Stimulated activated CD4-positive, alpha-beta T cell treated with anti-CD3 and anti-CD28 coated beads, Interleukin-15, amount 100 ng/mL, for 1 hour (primary cell): ENCODE measurements at places on chromosomes 6 and 20.

GRCh38 chr20:15022921-15023320 lies 685.5 kb upstream of the FLRT3 start:
- no peak for DNase-seq

DNA sequence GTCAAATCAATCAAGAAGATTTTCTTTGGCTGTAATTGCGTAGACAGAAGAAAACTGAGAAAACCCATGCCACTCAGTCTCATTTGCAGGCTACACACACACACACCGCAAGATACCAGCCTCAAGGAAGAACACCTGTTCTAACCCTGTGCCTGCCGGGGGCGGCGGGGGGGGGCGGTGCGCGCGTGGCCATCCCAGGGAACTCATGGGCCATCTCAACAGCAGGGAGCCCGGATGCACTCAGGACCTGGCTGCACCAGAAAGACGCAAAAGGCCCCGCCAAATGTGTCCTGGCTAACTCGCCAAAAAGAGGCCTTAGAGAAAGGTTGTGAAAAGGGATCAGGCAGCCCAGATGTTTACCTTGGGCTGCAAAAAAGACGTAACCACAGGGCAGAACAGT lies 2.1 kb downstream of the B3GAT2 start:
- DNase-seq: no peak

DNA sequence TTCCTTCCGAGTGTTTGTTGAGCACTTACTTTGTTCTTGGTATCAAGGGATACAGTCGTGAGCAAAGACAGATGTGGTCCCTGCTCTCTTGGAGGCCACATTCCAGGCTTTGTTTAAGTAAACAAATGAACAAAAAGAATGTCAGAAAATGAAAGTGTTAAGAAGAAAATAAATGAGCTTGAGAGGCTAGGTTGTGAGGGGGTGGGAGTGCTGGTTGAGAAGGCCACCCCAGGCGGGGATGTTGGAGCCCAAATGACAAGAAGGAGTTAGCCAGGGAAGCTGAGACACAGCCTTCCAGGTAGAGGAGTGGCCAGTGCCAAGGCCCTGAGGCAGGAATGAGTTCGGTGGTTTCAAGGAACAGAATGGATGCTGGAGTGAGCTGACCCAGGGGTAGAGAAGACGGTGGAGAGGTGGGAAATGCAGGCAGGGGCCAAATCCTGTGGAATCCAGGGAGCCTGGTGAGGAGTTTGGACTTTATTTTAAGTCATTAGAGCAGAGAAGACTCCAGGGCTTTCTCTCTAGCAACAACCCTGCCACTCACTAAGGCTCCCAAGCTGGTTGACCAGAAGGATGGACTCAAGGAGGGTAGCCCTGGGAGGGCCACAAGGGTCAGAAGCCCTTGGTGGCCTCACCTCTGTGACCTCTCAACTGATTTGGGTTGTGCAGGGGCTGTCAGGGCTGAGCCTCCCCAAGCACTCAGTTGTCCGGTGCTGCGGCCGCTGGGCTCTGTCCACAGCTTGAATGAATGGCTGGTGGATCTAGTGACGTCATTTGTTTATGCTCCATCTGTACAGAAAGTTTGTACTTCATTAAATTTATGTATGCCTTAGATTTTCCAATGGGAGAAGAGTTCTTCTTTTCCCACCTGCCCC lies 66.0 kb upstream of the STX16 start:
- no peak for DNase-seq

DNA sequence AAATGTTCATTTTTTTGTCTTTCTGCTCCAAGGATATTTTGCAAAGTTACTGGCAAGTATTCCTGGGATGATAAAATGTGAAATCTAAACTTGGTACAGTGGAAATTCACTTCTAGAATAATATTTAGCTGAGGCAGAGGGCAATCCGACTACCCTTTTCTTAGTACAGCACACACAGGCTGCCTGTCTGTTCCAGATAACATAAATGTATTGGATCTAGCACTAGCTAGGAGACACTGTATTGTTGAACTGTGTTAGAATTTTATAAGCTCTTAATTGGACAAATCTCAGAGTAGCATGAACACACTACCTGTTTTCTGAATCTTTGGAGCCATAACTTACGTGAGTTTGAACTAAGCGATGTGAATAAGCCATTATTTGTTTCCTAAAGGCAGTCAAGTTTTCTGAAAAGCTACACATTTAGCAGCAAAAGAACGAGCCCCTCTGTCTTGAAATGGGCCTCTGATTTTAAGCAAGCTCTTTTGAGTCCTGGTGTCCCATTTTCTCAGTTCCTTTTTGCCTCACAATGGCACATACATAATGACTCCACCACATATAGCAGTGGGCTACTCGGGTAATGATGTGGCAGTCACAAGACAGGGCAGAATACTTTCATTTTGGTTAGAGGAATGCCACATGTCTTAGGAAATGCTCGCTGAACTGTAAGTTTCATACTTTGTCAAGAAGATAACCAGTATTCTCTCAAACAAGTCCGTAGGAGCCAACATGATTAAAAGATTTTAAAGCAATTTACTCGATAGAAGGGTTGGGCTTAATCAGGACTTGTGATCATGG lies 116.5 kb upstream of the ESR1 start:
- DNase-seq: no peak

GRCh38 chr20:21557241-21558020 lies 43.6 kb upstream of the NKX2-2 start:
- DNase-seq: no peak

- DNase-seq: no peak
These were observed 80.8 kb upstream of the EYS start for GRCh38 chr6:65787787-65788186.

GRCh38 chr20:43830883-43831282 lies 83.8 kb upstream of the TOX2 start:
- no peak for DNase-seq

DNA sequence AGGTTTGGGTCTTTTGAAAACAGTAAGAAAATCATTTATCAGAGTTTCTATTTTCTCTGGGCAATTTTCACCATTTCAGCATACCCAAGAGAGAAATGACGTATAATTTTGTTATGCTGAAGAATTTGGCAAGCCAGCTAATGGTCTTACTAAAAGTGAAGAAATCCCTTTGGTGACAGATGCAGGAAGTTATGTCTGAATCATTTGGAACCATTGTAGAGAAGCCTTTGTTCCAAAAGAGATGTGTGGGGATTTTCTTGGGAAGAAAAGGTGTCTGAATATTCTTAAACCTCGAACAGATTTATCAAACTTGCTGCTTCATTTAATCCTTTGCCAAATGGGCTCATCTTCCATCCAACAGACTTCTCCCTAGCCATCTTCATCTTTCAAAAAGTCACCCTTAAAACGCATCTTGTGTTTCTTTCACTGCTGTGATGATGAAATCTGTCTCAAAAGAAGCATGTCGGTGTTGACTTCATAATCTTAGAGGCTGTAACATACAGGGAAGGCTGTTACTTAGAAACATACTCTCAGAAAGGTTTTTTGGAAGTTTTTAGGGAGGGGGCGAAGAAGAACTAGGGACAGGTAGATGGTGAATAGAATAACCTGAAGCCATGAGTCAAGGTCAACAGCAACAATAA lies 39.5 kb downstream of the CITED2 start:
- no peak for DNase-seq
